ENCODE measurements at places on chromosomes 2 and 18. TPM values are rescaled to one million over a fixed set of nuclear protein-coding genes. Genes with fewer than 3 reads are reported as not detected.

Gene TYMS
- 8.3 TPM for total RNA-seq

Gene C2orf80
- 38.1 TPM for total RNA-seq

Gene DAPL1
- total RNA-seq = not detected

Gene NT5DC4
- total RNA-seq = not detected

Gene SULT1C4
- 15.5 TPM for total RNA-seq

Gene ABCG8
- 1.2 TPM for total RNA-seq

Gene IL1F10
- not detected for total RNA-seq

Gene FAM110C
- 2.3 TPM for total RNA-seq

Gene ANKRD30BL
- total RNA-seq = 21.7 TPM

Gene FAM237A
- total RNA-seq = 0.46 TPM

Gene CFC1
- 9.2 TPM for total RNA-seq

Gene GAL3ST2
- 0.69 TPM for total RNA-seq

Gene ZAP70
- 1.4 TPM for total RNA-seq

Gene GPR45
- total RNA-seq = 1.8 TPM

Gene C2orf78
- total RNA-seq = not detected

Gene TTC27
- 28.4 TPM for total RNA-seq

Gene HOXD9
- total RNA-seq = not detected

Gene ANKRD53
- total RNA-seq = 0.92 TPM

Gene INHBB
- total RNA-seq = 11.3 TPM

Gene TEX44
- total RNA-seq = not detected

Gene DNAJC5G
- total RNA-seq = 0.23 TPM

Gene C2orf74
- total RNA-seq = 12.0 TPM

Gene SLC9A4
- 0.69 TPM for total RNA-seq

Gene POMC
- total RNA-seq = 5.3 TPM

Gene DSC3
- 0.23 TPM for total RNA-seq

Gene NT5C1B
- total RNA-seq = not detected

Gene ABCB11
- 1.2 TPM for total RNA-seq

Gene EFR3B
- total RNA-seq = 72.9 TPM

Gene DIS3L2
- total RNA-seq = 48.4 TPM

Gene THADA
- 36.2 TPM for total RNA-seq

Gene RIT2
- 59.3 TPM for total RNA-seq

Gene POTEI
- total RNA-seq = 1.2 TPM

Gene TTC21B
- total RNA-seq = 71.3 TPM
